T-helper 2 cell (primary cell): ENCODE measurements at places on chromosomes 3 and 15.
A peak's percentile ranks its signal among the peaks of the same experiment; 100 is the strongest.

- DNase-seq: peak; percentile 44
Observed at GRCh38 chr15:84715441-84716035, 401 bp downstream of the SEC11A start.

- DNase-seq: no peak
Observed at GRCh38 chr15:41993472-41994170, 21.3 kb upstream of the EHD4 start.

- no peak for DNase-seq
Observed at GRCh38 chr3:43733459-43734384, 43.0 kb downstream of the ABHD5 start.

GRCh38 chr3:51283421-51283820, 101.7 kb upstream of the MANF start:
- DNase-seq: no peak

GRCh38 chr15:99441871-99442251, 123.9 kb upstream of the MEF2A start:
- DNase-seq: no peak

- no peak for DNase-seq
Observed at GRCh38 chr3:64873400-64873799, 185.6 kb upstream of the ADAMTS9 start.

- DNase-seq: no peak
Observed at GRCh38 chr3:188323067-188323842, 169.3 kb downstream of the LPP start.

- no peak for DNase-seq
Observed at GRCh38 chr3:129663930-129664646, 57.6 kb upstream of the PLXND1 start.

GRCh38 chr15:83516935-83517334, 69.8 kb downstream of the SH3GL3 start:
- no peak for DNase-seq

DNA sequence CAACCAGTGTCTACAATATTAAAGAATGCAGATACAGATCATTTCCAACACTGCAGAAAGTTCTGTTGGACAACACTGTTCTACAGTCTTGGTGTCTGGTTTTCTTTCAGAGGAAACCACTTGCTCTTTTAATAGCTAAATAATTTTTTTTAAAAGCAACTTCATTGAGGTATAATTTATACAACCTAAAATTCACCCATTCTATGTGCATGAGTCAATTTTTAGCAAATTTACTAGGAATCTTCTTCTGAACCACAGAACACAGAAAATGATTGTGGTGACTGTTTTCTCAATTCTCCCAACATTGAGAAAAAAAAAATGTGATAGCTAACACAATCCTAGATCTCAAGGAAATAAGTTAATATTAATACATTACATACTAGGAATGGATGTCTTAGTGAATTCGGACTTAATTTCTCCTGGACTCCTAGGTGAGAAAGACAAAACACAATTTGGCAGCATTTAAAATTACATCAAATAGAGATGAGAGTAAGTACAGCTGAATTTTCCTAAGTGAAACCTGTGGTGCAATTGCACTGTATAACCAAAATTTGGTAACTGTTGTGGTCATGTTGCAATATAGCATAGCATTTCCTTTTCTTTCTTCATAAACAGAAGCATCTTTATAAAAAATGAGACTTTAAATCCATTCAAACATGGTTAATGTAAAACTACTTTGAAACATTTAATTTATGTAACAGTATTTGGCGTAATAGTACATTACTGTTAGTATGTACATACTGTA, 15.3 kb upstream of the PLCL2 start:
- no peak for DNase-seq

GRCh38 chr3:7640787-7641186, 779.9 kb downstream of the GRM7 start:
- no peak for DNase-seq

DNA sequence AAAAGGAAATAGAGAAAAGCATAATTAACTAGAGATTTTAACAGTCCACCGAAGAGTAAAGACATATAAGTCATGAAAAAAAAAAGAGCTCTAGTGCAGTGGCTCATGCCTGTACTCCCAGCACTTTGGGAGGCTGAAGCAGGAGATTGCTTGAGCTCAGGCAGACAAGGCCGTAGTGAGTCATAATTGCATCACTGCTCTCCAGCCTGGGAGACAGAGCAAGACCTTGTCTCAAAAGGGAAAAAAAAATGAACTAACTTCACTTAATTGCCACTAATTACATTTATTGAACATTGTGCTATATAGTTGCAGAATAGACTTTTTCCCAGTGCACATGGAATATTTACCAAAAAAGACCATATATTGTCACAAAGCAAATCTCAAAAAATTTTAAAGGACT, 221.8 kb downstream of the CBLB start:
- DNase-seq: no peak

GRCh38 chr3:14431917-14432834, 29.8 kb downstream of the SLC6A6 start:
- DNase-seq: peak; percentile 95

GRCh38 chr3:125403789-125404188, 28.7 kb upstream of the ZNF148 start:
- DNase-seq: no peak

DNA sequence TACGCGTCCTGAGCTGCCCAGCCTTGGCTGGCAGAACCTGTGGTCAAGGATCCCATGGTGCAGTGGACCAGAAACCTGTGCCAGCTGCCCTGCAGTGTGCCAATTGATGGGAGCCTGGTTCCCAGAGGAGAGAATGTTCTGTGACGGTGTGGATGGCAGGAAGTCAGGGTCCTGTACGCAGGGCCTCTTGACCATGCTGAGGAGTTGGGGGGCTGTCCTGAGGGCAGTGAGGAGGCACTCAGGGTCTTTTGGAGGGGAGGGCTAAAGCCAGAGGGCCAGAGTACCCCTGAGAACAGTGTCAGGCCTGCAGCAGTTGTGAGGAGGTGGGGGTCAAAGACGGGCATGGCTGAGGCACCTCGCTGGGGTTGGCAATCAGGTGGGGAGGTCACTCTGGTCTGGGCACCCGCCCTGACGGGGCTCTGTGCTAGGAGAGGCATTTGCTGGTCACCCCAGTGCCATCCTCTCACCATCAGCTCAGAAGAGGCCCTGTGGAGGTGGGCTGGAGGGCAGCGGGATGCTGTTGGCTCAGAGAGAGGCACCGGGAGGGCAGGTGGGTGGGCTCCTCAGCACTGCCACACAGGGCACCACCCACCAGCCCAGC, 61.0 kb downstream of the SCN5A start:
- DNase-seq: no peak

GRCh38 chr3:141610939-141611338, 124.1 kb downstream of the RASA2 start:
- DNase-seq: no peak

DNA sequence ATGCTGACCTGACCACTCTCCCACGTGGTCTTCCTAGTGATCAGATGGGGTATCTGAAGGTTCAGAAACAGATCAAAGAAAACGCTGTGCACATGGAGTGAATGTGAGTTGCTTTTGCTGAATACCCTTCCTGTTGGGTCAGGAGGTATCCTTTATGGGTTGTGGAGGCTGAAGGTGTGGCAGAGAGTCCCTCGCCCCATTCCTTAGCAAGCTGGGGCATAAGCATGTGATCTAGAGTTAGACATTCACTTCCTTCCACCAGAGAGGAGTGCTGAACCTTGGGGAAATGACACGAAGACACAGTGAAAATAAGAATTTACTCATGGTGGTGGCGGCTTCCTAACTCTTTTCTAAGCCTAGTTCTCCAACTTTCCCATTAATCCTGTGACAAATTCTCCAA, 27.8 kb upstream of the SPTBN5 start:
- DNase-seq: no peak

DNA sequence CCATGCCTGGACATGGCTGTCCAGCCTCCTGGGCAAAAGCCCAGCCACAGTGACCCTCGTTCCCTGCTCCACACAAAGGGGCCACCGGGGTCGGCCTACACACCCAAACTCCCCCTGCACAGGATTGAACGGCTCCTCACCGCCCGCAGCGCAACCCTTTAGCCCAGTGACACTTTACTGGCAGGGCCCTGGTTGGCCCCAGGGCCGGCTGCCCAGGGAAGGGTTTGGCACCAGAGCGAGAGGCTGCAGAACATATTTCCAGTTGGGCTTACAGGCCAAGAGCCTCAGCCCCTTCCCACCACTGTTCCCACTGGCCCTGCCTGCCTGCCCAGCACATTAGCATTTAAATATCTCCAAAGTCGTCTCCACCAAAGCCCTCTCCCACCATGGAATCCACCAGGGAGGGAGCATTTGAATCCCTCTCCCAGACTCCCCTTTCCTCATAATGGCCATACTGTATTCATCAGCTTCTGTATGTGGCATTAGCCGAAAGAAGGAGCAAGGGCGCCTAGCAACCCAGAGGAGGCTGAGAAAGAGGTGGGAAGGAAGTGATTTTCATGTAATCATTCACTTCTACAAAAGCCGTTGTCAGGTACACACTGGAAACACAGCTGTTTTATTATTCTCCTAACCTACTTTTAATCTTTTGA, 85.4 kb downstream of the SLC6A11 start:
- DNase-seq: no peak

- no peak for DNase-seq
Observed at GRCh38 chr15:52103217-52104207, 9.1 kb downstream of the BCL2L10 start.

GRCh38 chr3:99842826-99843589, 25.3 kb downstream of the CMSS1 start:
- no peak for DNase-seq

DNA sequence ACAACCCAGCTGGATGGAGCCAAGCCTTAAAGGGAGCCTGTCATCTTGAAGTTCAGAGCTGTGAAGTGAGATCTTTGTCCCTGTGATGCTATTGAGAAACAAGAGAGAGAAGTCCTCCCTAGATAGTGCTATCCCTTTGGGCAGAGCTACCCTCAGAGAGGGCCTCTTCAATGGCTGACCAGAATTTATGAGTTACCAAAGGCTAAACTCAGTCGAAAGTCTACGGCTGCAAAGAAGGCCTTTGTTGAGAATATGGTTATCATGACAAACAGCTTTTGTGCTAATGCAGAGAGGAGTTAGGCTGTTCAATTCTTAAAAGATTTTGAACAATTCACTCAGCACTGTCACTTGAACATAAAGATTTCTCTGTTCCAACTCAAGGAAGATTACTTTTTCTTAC, 65.9 kb upstream of the C3orf80 start:
- DNase-seq: no peak

- no peak for DNase-seq
Observed at GRCh38 chr15:80081390-80081789, 21.9 kb downstream of the ZFAND6 start.

- peak; percentile 3 for DNase-seq
Observed at GRCh38 chr3:28667646-28668621, 319.3 kb upstream of the AZI2 start.

- no peak for DNase-seq
Observed at GRCh38 chr15:91889111-91889815, 35.8 kb downstream of the SLCO3A1 start.

GRCh38 chr3:30227571-30228301, 378.7 kb upstream of the TGFBR2 start:
- DNase-seq: peak; percentile 26
